Heart left ventricle (tissue), 16 donors: ENCODE measurements at places on chromosomes 5 and 9. TPM values are rescaled to one million over a fixed set of nuclear protein-coding genes. Genes with fewer than 3 reads are reported as not detected.

The SLC22A4 gene
- 3.7 TPM for polyA plus RNA-seq

The RASGRF2 gene
- polyA plus RNA-seq, result 3.9 TPM

The EFNA5 gene
- polyA plus RNA-seq, result 19.0 TPM

The CCDC180 gene
- 5.3 TPM for polyA plus RNA-seq

The RNF180 gene
- polyA plus RNA-seq, result 2.6 TPM

The GGTA1 gene
- polyA plus RNA-seq, result 23.9 TPM

The STRBP gene
- polyA plus RNA-seq, result 5.9 TPM

The ANKH gene
- polyA plus RNA-seq, result 54.1 TPM

The ISL1 gene
- not detected for polyA plus RNA-seq

The ADAMTSL2 gene
- polyA plus RNA-seq, result 2.3 TPM

The FGD3 gene
- polyA plus RNA-seq, result 1.5 TPM

The SOHLH1 gene
- polyA plus RNA-seq, result not detected

The SPATA31D4 gene
- polyA plus RNA-seq, result not detected
